ENCODE measurements at places on chromosomes 3 and 15.

DNA sequence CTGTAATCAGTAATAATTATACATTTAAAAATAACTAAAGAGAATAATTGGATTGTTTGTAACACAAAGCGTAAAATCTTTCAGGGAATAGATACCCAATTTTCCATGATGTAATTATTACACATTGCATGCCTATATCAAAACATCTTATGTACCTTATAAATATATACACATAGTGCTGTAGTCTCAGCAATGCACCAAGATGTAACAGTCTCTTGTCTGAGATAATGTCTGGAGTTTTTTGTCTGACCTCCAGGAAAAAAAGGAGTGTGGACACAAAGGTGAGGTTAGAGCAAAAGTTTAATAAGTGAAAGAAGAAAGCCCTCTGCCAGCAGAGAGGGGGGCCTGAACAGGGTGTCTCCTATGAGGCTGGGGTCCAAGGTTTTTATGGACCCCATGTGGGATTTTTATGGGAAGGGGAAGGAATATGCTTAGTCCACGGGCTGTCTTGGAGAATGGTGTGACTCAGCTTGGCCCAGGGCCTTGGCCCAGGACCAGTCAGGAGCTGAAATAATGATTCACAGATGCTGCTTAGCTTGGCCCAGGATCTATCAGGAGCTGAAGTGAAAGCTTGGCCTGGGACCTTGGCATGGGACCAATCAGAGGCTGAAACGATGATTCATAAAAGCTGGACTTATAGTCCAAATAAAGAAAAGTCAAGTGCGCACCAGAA is 545.0 kb downstream of the ZPLD1 start:
- DNase-seq, result no peak

DNA sequence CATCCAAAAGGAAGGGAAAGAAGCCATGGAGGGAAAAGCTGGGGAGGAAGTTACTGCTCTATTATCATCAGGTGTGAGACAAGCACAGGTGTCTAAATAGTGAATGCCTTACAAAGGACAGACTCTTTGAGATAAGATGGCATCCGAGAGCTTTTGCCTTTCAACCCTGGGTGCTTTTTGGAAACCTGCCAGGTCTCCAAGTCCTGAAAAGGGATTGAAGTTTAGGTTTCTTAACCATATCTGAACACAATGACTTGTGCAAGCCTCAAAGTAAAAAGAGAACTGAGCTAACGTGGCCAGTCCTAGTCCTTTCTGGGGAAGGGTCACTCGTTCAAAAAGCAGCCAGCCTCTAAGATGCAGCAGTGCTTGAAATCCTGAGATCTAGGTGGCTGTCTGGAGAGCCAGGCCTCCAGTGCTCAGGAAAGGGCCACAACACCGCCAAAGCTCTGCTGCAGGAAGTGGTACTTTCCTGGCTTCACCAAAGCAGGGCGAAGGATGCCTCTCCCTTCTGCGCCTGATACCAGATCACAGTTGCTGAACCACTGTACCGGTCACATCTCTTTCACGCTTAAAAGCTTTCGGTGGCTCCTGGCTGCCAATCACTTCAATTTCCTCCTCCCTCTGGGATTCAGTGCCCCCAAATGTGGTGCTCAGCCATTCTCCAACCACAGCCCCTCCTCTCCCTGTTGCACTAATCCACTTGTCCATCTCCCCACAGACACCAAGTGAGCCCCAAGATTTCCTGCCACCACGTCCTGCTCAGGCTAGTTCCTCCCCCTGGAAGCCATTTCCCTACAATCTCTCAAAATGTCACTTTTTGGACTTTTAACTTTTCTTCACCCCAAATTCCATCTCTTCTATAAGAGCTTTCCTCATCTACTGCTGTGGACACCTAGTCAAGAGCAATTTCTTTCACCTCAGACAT is 104.1 kb upstream of the LPP start:
- DNase-seq, result peak; percentile 60

DNA sequence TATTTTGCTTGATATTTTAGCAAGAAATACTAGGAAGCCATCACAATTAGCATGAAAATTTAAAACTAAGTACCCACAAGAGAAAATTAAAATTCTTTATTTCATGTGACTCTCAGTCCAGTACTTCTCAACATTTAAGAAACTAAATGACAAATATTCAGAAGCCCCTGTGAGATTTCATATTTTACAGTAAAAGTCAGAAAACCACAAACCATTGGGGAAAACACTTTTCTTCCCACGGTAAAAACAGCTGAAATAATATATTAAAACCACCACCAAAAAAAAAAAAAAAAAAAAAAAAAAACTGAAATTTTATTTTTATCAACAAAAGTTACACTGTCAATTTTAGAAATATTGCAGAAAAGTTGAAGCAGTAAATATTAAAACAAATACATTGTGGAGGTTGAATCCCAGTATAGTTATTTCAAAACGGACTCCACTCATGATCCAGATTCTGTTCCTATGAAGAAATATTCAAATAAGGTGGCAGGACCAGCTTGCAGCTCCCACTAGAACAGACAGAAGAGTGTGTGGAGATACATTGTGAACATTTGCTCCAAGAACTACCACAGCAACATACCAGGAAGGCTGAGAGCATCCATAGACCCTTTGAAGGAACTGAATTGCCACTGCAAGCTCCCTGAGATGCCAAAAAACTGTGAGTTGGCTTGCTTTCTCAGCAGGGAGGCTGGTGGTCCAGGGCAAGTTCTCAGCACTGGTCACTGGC is 308.2 kb downstream of the CTNNB1 start:
- DNase-seq, result no peak

DNA sequence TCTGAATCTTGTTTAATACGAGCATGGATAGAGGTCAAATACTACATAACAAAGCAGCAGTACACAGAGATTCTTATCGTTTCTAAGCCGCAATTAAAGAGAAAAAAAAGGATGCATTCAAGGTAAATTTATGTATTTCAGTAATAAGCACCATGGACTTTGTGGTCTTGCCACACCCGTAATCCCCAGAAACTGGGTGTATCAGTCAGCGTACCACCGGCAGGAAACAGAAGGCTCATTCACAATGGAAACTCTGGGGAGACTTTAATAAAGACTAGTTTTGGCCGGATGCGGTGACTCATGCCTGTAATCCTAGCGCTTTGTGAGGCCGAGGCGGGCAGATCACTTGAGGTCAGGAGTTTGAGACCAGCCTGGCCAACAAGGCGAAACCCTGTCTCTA is 81.9 kb upstream of the ZNF280D start:
- DNase-seq, result no peak

DNA sequence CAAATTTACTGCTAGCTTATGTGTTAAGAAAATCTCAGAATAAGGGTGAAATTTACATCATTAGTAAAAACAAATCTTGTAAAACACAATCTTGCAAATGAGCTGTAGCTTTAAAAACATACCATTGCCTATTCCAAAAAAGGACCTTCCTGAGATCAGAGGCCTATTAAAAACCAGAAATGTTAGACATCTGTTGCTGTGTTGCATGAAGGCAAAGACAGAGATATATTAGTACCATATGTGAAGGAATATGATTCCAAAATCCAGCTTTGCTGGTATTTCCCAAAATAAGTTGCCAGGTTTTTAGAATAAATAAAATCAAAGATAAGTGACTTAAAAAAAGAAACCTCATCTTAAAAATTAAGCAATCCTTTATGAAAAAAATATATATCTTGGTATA is 504.1 kb upstream of the CDIN1 start:
- DNase-seq, result no peak

DNA sequence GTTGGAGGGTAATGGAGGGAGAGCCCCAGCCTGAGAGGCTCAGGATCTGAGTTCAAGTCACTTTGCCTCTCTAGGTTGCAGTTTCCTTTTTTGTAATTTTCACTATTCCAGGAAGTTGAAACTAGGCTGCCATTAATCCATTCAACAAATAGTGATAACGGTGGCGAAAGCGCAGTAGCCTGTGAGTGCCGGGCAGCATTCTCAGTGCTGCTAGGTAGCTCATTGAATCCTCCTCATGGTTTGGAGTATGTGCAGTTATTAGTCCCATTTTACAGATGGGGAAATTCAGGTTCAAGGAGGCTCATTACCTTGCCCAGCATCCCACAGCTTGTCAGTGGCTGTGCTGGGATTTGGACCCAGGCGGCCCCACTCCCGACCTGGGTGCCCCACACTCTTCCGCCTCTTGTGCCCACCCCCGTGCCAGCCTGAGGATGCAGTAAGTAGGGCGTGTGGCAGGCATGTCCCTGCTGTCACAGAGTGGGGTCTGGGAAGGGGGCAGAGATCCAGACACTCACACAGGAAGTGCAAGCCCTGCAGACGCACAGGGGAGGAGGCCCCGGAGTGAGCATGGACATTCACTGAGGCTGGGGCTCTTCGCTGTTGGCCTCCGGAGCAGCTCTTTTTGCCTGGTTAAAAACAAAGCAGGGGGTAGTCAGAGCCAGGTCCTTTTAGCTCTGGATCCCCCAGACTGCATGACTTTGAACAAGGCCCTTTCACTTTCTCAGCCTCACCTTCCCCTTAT is 58.8 kb downstream of the SLC6A6 start:
- DNase-seq, result no peak

- DNase-seq, result no peak
Measured at GRCh38 chr3:169256796-169257522, 406.6 kb downstream of the MECOM start.

- no peak for DNase-seq
Measured at GRCh38 chr3:46536758-46537157, 29.3 kb downstream of the LRRC2 start.

- no peak for DNase-seq
Measured at GRCh38 chr3:64489361-64490044, 198.3 kb downstream of the ADAMTS9 start.

- DNase-seq, result no peak
Measured at GRCh38 chr3:134864636-134865035, 69.6 kb downstream of the EPHB1 start.

GRCh38 chr3:49257187-49257586 is 19.8 kb downstream of the C3orf62 start:
- DNase-seq, result no peak

DNA sequence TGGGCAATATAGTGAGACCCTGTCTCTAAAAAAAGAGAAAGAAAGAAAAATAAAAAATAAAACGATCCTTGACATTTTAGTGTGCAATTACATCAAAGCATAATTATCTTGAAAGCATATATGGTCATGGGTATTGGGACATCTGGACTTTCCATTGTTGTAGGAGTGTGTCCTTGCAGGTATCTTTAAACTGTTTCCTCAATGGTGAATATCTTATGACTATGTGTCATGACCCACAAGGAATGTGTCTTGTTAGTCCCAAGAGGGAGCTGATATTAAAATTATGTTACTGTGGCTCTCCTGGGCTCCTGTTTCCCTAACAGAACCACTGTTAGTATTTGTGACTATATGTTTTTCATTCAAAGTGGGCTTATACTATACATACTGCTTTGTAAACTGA is 26.6 kb downstream of the EIF1B start:
- no peak for DNase-seq

DNA sequence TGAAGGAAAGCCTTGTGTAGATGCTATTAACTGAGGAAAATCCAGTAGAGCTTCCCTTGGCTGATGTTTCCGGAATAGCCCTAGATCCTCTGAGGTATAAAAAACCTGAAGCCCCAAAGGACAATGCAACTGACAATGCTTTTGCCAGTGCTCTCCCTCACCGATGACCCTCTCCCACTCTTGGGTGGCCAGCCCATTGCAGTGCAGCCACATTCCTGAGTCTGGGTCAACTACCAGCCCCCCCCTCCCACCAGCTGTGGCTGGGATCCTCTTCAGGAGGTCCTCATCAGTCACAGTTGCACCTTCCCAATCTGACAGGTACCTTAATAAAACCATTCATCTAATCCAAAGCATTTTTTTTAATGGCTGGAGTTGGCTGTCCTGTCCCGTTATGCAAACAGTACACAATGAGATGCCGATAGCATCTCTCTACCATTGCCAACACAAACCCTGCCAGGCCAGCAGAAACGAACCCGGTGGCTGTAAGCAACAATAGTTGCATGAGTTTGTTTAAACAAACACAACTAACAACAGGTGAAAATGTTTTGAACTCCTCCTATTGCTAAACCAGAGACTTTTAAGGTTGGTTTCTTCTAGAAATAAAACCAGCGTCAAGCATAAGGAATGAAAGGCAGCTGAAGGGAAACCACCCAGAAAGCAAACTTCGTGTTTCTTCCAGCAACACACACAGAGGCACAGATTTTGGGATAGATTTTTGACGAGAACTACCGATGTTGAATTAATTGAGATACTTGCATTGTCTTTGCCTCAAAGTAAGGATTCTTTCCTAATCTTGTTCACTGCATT is 128.3 kb upstream of the ARHGEF3 start:
- no peak for DNase-seq

- no peak for DNase-seq
Measured at GRCh38 chr15:96324192-96324895, 6.2 kb upstream of the NR2F2 start.

DNA sequence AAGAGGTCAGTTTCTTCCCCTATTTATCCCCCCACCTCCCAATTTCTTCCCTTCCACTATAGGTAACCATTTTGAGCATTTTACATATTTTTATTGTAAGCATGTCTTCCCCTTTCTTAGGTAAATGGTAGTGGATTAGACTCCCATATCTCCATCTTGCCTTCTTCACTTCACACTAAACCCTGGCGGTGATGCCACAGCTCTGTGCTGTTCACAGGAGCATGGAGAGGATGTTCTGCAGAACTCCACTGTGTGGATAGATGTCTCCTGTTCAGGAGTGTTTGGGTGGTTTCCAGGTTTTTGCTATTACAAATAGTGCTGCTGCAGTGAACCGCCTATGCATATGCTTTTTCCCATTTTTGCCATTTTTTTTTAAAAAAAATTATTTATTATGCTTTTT is 182.7 kb downstream of the NSMCE3 start:
- no peak for DNase-seq

- DNase-seq, result no peak
Measured at GRCh38 chr3:118485693-118486092, 549.0 kb downstream of the IGSF11 start.

GRCh38 chr15:40722934-40723333 is 28.0 kb downstream of the RAD51 start:
- no peak for DNase-seq

DNA sequence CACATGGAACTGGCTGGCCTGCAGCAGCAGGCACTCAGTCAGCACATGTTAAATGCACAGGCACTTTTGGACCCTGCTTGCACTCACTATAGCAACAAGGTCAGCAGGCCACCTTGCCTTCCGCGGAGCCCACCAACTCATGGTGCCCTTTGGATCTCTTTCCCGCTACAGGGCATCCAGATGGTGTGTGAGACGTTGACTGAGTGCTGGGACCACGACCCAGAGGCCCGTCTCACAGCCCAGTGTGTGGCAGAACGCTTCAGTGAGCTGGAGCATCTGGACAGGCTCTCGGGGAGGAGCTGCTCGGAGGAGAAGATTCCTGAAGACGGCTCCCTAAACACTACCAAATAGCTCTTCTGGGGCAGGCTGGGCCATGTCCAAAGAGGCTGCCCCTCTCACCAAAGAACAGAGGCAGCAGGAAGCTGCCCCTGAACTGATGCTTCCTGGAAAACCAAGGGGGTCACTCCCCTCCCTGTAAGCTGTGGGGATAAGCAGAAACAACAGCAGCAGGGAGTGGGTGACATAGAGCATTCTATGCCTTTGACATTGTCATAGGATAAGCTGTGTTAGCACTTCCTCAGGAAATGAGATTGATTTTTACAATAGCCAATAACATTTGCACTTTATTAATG is 85.0 kb downstream of the TGFBR2 start:
- DNase-seq, result no peak

All from activated CD8-positive, alpha-beta memory T cell treated with anti-CD3 and anti-CD28 coated beads, Interleukin-2, amount 50 U/mL, for 48 hours (primary cell).